ENCODE measurements at places on chromosomes 16 and 17.

- DNase-seq: no peak
Observed at GRCh38 chr16:24645739-24646645, 83.5 kb upstream of the TNRC6A start.

- peak; percentile 34 for DNase-seq
Observed at GRCh38 chr17:8991514-8992285, 26.2 kb upstream of the PIK3R5 start.

DNA sequence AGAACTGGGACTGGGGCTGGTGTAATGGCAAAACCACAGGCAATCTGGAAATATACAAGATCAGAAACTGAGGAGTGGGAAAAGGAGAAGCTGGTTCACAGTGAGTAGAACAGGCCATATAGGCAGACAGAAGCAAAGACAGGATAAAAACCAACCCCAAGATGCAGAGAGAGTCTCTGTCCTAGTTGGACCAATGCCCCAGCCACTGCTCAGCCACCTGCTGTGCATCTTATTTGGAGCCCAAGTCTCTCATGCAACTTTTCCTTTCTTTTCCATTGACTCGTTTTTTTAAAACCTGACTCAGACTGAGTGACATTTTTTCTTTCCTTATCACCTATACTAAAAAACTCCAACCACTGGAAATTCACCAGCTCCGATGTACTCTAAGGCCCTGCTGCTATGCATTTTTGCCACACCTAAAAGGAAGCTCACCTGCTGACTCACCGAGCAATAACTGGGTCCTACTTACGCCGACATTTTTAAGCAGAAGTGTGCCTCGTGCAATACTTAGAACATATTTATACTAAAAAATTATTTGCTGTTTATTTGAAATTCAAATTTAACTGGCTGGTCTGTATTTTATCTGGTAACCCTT lies 100.8 kb upstream of the XYLT1 start:
- no peak for DNase-seq

DNA sequence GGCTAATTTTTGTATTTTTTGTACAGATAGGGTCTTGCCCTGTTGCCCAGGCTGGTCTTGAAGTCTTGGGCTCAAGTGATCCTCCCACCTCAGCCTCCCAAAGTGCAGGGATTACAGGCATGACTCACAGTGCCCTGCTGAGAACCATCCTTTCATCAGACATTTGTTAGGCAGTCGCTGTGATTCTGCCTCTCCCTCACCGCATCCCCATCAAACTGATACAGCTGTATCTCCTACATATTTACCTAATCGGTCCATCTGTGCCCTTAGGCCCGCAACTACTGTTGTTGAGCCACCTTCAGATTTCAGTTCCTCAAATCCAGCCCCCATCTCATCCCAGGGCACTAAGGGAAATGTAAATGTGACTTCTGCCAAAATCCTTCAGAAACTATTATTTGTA lies 2.0 kb upstream of the SLC43A2 start:
- DNase-seq: no peak

DNA sequence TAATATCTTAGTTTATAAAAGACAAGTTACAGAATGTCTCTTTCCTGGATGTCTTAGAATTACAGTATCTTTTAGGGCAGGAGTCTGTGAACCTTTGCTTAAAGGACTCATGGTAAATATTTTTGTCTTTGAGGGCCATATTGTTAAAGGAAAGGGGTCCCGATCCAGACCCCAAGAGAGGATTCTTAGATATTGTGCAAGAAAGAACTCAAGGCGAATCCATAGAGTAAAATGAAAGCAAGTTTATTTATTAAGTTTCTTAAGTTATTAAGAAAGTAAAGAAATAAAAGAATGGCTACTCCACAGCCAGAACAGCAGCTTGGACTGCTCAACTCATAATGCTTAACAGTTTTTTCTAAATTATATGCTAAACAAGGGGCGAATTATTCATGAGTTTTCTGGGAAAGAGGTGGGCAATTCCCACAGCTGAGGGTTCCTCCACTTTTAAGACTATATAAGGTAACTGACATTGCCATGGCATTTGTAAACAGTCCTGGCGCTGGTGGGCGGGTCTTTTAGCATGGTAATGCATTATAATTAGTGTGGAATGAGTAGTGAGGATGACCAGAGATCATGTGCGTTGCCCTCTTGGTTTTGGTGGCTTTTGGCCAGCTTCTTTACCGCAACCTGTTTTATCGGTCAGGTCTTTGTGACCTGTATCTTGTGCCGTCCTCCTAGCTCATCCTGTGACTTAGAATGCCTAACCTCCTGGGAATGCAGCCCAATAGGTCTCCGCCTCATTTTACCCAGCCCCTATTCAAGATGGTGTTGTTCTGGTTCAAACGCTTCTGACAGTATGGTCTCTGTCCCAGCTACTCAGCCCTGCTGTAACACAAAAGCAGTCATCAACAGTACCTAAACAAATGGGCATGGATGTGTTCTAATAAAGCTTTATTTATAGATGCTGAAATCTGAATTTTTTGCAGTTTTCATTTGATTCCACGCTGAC lies 53.2 kb downstream of the BMERB1 start:
- no peak for DNase-seq

DNA sequence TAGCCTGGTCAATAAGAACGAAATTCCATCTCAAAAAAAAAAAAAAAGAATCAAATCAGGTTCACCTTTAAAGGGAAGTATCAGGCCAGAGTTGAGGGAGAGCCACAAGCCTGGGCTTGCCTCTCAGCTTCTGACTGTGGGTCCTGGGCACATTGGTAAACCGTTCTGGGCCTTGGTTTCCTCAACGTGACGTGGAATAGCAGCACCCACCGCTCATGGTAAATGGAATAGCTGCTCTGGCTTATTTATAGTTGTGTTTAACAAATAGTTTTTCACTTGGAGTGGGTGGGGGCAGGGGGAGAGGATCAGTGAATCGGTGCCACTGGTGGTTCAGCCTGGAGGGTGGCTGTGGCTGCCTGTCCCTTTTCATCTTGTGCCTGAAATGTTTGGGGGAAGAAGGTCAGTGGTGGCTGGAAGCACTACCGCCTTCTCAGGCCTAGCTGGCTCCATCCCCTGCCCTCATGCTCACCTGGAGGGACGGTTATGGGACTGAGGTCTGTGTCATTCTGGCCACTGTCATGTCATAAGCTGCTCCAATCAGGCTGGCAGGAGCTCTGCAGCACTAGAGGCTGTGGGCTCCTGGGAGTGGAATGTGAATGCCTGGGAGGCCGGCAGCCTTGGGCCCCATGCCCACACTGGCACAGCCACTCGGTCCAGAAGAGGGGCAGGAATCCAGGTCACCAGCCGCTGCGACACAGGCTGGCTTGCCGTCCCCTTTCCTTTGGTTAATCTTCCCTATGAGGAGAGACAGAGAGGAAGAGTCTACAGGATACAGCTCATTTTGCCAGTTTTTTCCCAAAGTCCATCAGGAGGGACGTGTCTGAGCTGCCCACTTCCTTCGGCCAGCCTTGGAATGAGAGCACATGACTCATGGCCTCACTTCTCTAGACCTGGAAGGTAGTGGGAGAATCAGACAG lies 27.0 kb downstream of the CCR7 start:
- DNase-seq: no peak

- DNase-seq: no peak
Observed at GRCh38 chr16:19717314-19717713, 713 bp downstream of the KNOP1 start.

DNA sequence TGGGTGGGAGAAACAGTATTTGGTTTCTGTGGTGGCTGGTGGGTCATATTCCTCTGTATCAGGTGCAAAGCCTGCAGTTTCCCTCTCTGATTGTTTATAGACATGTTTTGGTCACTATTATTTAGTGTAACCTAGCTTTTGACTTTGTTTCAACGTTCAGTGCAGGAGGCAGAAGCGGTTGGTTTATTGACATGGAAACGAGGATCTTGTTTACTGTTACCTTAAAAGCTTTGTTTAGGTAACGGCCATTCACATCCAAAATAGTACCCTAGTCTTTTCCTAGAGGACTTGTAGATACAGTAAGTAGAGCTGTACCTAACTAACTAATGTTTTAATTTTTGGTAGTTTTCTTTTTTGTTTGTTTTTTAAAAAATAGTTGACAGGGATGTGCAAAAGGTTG lies 3.5 kb downstream of the MSI2 start:
- peak; percentile 41 for DNase-seq

- DNase-seq: no peak
Observed at GRCh38 chr17:39462631-39463375, 1.5 kb downstream of the CDK12 start.

DNA sequence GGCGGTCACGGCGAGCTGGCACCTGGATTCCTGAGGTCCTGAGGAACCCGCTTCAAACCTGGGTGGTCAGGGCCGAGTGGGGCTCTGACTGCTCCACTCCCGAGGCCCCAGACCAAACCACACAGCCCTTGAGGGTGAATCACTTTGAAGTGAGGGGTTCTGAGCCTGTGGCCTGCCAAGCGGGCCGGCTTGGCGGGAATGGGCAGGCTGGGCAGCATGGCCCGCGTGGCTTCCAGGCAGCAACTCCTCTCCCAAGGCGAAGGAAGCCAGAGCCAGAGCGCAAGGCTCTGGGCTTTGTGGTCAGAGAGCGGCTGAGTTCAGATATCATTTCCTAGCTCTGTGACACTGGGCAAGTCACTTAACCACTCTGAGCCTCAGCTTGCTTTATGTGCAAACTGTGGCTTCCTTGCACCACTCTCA lies 42.7 kb downstream of the CMIP start:
- DNase-seq: no peak

- no peak for DNase-seq
Observed at GRCh38 chr16:4360538-4361021, 9.5 kb upstream of the PAM16 start.

DNA sequence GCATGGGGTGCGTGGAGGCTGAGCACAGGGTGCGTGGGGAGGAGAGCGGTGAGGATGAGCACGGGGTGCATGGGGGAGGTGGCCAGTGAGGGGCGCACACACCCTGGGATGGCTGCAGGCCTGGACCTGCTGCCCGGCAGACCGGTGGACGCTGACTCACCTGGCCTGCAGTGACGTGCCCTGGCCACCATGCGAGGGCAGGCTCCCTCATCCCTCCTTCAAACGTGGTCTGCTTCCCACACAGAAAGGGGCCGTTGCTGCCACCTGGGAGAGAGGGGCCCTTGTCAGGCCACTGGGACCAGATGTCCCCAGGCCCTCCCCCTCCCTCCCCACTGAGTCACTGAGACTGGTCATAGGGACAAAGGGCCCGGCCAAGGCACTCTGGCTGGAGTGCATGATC lies 20.1 kb upstream of the APRT start:
- no peak for DNase-seq

DNA sequence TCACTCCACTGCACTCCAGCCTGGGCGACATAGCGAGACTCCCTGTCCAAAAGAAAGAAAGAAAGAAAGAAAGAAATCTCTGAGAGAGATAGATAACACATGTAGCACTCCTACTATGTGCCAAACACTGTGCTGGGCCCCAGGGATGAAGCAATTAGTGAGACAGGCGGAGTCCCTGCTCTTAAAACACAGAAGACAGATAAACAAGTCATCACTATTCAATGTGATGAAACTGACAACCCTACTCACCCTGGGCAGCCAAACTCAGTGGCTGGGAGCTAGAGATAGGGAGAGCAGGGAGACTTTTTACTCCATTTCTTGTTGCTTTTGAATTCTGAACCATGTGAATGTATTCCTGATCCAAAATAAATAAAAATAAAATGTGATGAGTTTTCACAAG lies 35.2 kb upstream of the GOSR2 start:
- no peak for DNase-seq

DNA sequence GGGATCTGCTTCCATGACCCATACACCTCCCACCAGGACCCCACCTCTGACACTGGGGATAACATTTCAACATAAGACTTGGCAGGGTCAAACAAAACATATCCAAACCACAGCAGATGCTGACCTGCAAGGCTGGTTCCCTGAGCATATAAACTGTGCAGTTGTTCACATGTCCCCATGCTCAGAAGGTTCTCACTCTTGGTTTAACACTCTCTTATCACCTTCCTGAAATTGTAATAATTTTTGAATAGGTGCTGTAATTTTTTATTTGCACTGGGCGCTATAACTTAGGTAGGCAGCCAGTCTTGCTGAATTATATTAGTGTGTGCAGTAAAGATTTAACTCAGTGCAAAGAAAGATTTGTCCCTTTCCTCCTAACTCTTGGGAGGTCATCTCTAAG lies 824.8 kb upstream of the SOX9 start:
- DNase-seq: no peak

DNA sequence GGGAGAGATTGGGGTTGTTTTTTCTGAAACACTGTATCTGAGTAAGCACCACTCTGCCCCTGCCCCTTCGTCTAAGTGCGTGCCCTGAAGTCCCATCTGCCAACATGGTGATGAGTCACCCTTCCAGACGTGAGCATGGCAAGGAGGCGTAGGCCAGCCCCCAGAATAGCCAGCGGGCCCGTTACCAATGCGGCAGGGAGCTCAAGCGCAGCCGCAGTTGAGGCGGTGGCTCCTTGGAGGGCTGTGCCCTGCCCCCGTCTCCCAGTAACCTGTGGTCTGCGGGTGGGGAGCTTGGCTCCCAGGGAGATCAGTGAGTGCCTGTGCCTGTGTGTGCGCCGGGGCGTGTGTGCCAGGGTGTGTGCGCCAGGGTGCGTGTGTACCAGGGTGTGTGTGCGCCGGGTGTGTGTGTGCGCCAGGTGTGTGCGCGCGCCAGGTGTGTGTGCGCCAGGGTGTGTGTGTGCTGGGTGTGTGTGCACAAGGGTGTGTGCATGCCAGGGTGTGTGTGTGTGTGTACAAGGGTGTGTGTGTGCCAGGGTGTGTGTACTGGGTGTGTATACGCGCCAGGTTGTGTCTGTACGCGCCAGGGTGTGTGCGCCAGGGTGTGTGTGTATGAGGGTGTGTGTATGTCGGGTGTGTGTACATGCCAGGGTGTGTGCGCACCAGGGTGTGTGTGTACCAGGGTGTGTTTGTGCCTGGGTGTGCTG lies 98.6 kb upstream of the CHMP6 start:
- DNase-seq: no peak

- DNase-seq: no peak
Observed at GRCh38 chr17:50816771-50817751, 18.3 kb upstream of the WFIKKN2 start.

DNA sequence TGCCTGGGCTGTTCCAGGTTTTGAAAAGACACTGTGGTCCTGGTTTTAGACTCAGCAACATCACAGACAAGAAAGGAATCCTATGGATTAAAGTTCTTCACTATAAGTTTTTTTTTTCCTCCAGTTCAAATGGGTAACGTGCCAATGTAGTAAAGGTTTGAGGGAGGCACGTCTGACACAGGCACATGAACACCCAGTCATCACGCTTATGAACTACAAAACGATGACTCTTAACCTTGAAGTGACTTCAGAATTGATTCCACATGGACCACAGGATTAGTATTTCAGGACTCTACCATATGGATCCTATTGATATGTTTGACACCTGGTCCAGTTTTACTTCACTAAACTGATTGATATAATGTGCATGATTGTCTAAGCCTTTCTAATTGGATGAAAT lies 2.3 kb downstream of the PRMT7 start:
- DNase-seq: no peak
